Nephron progenitor cell (in vitro differentiated cells): ENCODE measurements at places on chromosomes 11 and 22.

DNA sequence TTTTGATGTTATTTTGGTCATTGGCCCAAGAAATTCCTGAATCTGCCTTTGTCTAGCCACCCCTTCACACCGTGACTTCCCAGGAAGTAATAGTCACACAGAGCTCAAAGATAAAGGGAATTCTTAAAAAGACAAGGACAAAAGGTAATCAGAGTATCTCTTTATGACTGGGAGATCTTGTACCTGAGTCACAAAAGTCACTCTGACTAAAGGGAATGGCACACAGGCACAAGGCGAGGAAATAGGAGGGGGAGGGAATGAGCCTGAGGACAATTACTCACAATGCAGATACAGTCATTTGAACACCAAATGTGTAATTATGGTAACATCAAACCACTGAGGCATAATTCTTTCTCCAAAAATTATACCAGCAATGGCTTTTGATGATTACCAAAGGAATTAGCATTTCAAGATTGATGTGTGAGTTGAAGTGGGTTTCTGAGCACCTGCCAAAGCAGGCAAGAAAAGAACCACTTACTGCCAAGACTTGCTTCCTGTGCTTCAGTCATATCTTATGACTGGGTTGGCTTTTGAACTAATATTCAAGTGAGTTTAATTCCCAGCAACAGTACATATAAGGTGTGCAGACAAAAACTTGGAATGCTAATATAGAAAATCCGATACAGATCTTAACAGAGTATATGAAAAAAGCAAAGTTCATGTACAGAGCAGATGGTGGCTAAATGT lies 856.4 kb downstream of the LRRC4C start:
- no peak for DNase-seq

DNA sequence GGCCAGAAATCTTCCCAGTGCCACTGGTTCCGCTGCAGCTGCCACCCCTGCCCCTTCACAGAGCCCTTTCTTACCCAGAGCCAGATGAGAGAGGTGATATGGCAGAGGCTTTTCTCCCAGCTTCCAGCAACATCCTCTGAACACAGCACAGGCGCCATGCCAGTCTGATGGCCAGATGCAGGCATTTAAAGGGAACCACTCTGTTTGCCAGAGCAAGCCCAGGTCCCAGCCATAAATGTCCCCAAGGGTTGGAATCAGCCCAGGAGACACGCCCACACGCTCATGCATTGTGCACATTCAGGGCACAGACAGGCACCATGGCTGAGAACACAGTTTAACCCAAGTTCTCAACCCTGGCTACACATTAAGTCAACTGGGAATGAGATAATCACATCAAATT lies 114.3 kb upstream of the CSNK2A3 start:
- DNase-seq, result no peak

DNA sequence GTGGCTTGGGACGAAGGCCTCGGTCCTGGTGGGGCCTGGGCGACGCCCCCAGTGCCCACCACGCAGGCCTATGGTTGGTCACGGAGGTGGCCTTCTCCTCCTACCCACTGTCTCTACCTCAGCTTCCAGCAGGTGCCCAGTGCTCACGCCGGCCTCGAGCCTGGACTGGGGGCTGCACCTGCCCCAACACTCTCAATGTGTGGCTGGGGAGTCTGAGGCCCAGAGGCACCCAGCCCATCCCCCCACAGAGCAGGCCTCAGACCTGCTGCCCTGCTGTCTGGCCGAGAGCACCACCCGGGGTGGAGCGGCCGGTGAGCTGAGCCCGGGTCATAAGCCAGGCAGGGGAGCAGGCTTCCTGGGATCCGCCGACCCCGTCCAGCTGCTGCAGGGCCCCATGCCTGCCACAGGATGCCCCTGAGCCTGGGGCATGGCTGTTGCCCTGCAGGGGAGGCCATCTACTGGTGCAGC lies 28.6 kb upstream of the MUC5AC start:
- DNase-seq, result no peak

- no peak for DNase-seq
Observed at GRCh38 chr11:1397862-1398527, 8.3 kb downstream of the BRSK2 start.

GRCh38 chr11:93289782-93290463 lies 40.6 kb upstream of the DEUP1 start:
- no peak for DNase-seq

GRCh38 chr11:7492253-7492652 lies 6.9 kb downstream of the OLFML1 start:
- no peak for DNase-seq

GRCh38 chr11:72735495-72736027 lies 16.6 kb downstream of the ARAP1 start:
- DNase-seq, result no peak

DNA sequence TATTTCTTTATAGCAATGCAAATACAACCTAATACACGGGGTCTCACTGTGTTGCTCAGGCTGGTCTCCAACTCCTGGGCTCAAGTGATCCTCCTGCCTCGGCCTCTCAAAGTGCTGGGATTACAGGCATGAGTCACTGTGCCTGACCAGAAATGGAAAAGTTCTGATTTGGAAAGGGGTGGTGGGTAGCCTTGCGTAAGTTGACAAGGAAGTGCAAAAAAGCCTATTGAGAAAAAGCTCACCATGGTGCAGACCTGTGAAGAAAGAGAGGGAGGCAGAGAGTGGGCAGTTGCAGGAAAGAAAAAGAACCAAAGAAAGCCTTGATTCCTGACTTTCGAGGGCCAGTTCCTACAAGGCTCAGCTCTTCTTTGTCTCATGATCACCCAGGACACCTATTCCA lies 27.1 kb downstream of the AGBL2 start:
- no peak for DNase-seq

- DNase-seq, result no peak
Observed at GRCh38 chr22:24165673-24166072, 15.6 kb upstream of the SUSD2 start.

DNA sequence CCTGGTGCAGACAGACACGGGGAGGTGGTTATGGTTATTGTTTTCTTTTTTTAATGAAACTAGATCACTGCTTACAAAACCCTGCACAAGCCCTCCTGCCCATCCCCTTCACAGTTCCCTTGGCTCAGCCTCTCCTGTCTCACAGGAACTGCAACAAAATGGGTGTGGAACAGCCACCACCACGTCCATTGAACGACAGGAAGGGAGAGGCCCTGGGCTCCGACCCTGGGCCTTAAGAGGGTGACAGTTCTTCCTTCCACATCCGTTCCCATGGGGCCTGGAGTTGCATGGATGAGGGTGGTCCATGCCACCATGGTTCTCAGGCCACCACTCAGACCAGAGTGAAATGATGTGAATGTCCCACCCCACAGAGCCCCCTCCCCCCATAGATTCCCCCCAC lies 15.7 kb downstream of the PRPF19 start:
- no peak for DNase-seq

DNA sequence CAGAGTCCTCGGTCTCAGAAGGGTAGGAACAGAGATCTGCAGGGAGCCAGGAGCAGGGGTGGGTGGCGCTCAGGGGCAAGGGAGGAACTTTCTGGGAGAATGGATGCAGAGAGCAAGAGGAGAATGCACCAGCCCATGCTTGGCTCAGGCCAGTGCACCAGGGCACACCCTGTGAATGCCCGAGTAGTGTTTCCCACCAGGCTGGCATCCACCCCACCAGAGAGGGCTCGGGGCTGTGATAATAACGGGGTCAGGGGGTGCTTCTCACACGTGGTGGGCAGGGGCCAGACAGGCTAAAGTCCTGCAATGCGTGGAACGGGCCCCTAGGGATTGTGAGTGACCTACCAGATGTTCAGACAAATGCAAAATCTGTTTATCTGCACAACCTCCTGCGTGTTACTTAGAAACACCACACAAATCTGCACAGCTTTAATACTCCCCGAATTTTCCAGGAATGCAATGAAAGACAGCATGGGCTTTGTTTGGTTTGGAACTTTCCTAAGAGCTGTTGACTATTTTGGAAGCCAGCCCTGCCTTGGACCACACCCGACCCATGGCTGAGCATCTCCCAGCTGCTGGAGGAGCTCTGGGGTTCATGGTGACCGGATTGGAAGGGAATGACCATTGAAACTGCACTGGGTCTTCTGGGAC lies 368.3 kb downstream of the SHANK2 start:
- DNase-seq, result no peak

DNA sequence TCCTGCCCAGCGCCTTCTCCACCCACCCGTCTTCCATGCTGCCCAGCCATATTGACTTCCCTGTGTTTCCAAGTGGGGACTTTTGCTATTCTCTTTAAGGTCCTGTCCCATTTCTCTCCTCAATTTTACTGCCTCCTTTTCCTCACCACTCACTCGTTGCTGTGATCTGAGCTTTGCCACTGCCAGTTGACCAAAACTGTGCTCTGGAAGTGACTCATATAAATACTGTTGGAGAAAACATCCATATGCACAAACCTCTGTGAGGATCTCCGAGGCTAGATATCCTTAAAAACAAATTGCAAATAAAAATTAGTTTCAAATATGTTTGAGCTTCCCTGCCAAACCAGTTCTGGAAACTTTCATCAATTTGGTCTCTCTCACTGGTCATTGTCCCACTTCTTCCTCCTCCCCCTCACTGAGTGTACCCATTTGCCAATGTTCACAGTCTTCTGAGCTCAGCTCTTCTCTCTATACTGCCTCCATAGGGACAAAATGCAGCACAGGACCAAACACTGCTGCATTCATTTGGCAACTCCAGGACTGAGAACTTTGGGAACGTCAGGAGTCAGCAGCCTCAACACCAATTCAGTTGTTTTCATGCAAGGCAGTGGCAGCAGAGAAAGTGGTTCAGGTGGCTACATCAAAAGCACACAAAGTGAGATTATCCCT lies 34.0 kb upstream of the MMP13 start:
- no peak for DNase-seq

- DNase-seq, result no peak
Observed at GRCh38 chr11:62832336-62833234, at the start of gene TEX54. TEX54 (minus strand) TSS chr11:62832841.

- DNase-seq, result no peak
Observed at GRCh38 chr11:118527109-118527508, at the start of gene TTC36. TTC36 (plus strand) TSS chr11:118527474; CDS start chr11:118527495, 21 bp downstream.

- no peak for DNase-seq
Observed at GRCh38 chr11:59865031-59865430, 1.3 kb downstream of the TCN1 start.

GRCh38 chr22:18973264-18974031 lies 37.4 kb upstream of the PRODH start:
- DNase-seq, result no peak

DNA sequence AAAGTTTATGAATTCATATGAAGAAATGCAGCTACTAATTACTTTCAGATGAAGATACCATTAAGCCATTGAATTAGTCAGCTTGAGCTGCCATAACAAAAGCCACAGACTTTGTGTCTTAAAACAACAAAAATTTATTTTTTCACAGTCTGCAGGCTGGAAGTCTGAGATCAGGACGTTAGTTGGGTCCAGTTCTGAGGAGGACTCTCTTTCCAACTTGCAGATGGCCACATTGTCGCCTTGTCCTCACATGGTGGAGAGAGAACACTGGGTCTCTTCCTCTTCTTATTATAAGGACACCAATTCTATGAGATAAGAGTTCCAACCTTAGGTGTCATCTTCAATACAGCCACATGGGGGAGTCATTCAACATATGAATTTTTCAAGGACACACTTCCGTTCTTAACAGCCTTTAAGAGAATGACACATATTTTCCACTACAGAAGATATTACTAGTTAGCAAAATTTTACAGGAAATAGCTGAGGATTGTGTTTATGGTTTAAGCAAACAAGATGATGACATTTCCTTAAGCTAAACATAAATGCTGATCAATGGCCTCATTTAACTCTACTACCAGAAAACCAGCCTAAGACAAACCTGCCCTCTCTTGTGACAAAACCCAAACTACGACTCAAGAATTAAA lies 56.0 kb downstream of the DCUN1D5 start:
- DNase-seq, result peak; percentile 6
